NCI-H146 (cell line): ENCODE measurements at places on chromosomes 5 and 9.

GRCh38 chr9:137341227-137341626 is 39.2 kb upstream of the NRARP start:
- no peak for DNase-seq

DNA sequence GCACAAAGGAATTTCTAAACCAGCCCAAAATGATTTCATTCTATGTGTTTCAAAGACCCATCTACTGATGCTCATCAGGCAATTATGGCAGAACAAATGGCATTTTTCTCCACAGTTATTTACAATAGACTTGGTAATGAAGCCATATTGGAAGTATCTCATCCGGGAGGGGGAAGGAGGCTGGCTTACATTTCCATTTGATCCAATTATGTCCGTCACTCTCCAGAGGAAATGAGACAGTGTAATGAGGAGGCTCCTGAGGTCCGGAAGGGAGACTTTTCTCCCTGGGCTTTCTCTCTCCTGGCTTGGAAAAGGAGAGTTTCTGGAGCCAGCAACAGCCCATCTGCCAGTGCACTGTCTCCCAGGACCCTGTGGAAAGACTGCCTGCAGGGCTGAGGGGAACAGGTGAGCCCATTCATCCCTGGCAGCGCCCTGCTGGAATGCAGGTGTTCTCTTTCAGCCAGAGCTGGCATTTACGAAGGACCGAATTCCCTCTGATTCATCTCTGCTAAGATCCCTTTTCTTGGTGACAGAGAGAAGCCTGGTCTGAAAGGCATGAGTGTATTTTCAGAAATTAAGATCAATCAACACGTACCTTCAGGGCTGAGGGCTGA is 54.9 kb upstream of the SAP30L start:
- DNase-seq, result peak; percentile 72

DNA sequence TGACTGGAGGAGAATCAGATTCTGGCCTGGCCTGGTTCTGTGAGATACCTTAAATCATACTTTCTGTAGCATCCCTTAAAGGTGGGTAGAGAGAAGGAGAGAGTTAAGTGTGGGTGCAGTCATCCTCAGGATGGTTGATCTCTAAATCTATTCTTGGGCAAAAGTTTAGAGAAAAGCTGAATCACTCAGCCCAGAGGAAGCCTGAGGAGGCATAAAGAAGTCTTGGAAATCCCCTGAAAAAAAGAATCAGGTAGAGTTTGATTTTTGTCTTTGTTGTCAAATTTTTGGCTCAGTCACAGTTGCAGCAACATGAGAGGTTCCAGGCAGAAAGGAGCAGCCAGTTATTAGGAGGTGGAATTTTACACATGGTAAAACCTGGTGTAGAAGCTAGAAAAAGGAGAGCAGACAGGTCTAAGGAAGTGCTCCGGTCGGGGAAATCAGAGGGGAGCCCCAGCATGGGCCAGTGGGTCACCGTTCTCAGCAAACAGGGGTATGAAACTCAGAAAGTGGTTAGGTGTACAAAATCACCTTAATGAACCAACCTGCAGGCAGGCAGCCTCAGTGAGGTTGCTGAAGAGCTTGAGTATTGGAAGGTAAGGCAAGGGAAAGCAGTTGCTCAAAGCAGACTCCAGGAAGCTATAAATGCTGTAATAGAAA is 116.2 kb upstream of the CNTLN start:
- no peak for DNase-seq

GRCh38 chr5:16539169-16539666 is 73.6 kb upstream of the ZNF622 start:
- no peak for DNase-seq

- DNase-seq, result no peak
Observed at GRCh38 chr5:136924490-136924889, 559.1 kb upstream of the TRPC7 start.

GRCh38 chr5:175677571-175677970 is 19.7 kb downstream of the HRH2 start:
- DNase-seq, result no peak

DNA sequence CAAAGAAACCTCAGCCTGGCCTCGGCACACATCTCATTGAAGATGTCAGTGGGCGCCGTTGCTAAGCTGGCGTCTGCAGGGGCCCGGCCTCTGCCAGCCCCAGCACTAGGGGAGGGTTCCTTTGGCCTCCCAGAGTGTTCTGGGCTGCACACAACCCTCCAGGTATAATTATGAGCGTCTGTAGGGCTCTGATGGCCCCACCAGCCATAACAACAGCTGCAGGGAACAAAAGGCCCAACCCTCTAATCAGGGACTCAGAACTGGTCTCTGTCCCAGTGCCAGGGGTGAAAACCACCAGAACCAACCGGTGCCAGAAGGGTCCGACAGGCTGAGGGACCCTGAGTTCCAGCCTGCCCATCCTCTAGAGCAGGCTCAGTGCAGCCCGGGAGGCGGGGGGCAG is 39.5 kb upstream of the SLC12A7 start:
- DNase-seq, result peak; percentile 31

- peak; percentile 10 for DNase-seq
Observed at GRCh38 chr9:120755810-120756434, 37.3 kb downstream of the FBXW2 start.
